LNCaP clone FGC (cell line): ENCODE measurements at places on chromosomes 1 and 21.

- DNase-seq, result no peak
These were observed 61.1 kb downstream of the FOXO6 start for GRCh38 chr1:41422306-41422705.

DNA sequence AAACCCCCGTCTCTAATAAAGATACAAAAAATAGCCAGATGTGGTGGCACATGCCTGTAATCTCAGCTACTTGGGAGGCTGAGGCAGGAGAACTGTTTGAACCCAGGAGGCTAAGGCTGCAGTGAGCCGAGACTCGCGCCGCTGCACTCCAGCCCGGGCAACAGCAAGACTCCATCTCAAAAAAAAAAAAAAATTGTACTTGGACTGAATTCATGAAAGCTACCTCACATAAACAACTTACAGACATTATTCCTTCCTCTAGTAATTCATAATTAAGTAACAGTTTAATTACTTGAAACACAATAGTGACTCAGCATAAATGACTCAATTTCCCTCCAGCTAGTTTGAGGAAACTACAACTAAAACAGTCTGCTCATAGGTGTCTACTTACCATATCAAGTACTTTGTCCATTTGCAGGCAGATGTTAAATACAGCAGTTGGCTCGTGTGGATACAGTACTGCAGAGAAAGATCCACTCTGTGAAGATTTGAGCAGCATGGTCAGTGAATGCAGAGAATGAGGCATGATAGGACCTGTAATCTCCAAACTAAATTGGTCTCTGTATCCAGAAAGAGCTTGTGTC lies 9.4 kb downstream of the DONSON start:
- no peak for DNase-seq

DNA sequence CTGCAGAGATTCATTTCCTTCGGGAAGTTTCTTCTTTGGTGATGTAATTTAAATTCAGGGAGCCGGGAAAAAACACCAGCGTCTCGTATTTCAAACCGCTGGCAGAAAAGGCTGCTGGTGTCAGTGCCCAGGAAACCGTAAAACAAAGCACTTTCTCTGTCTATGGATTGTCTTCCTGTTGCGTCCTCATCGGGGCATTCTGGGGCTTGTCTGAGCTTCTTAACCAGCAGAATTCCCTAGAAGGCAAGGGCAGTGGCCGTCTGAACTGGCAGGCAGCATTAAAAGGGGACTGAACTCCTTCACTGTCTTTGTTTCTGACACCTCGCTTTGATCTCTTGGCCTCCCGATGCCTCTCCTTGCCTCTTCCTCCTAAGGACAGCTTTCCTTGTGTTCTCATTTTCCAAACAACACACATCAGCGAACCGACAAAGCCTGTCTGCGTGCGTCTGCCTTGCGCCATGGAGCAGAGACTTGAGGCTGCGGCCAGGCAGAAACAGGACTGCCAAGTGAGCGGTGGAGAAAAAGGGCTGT lies 391.6 kb upstream of the VAMP3 start:
- DNase-seq, result no peak

- no peak for DNase-seq
These were observed 13.2 kb downstream of the KLHDC8A start for GRCh38 chr1:205343431-205344065.

DNA sequence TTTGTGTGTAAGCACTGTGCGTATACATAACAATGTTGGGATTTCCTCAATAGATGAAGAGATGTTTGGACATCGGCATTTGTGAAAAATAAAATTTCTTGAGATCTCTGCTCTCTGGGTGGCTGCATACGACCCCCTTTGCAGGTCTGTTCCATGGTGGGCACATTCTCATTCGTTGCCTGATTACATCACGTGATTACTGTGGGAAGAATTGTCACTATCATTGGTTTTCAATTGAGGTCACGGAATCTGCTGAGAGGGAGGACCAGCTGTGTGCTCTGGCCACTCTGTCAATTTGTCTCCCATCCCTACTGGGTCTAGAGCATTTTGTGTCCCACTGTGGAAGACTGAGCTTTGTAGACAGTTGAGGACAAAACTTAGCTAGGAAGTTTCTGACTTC lies 81.8 kb downstream of the DISC1 start:
- no peak for DNase-seq

- DNase-seq, result no peak
These were observed 53.5 kb upstream of the S1PR1 start for GRCh38 chr1:101183388-101183699.

GRCh38 chr1:26839779-26840178 lies 13.3 kb downstream of the ZDHHC18 start:
- no peak for DNase-seq
